ENCODE measurements at places on chromosomes 4 and X.

GRCh38 chr4:38902695-38903094, 35.1 kb downstream of the FAM114A1 start:
- DNase-seq: no peak

DNA sequence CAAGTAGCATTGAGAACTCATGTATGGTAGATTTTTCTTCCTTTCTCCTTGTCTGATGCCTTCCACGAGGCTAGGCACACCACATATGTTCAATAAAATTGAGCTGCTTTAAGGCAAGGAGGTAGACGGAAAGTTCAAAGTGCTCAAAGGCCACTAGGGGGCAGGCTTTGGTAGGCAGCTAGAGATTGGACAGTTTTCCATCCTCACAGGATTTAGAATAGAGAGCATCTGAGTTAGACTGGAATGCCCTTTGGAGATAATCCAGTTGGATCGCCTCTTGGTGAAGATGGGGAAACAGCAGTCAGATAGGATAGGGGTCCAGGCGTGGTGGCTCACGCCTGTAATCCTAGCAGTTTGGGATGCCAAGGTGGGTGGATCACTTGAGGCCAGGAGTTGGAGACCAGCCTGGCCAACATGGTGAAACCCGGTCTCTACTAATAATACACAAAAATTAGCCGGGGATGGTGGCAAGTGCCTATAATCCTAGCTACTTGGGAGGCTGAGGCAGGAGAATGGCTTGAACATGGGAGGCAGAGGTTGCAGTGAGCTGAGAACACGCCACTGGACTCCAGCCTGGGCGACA, 30.4 kb downstream of the ELF4 start:
- no peak for DNase-seq

- DNase-seq: no peak
Measured at GRCh38 chrX:111868726-111869638, 7.0 kb upstream of the TRPC5OS start.

- DNase-seq: no peak
Measured at GRCh38 chr4:24771241-24771640, 24.1 kb upstream of the SOD3 start.

GRCh38 chr4:55074386-55074785, 51.0 kb downstream of the KDR start:
- DNase-seq: no peak

DNA sequence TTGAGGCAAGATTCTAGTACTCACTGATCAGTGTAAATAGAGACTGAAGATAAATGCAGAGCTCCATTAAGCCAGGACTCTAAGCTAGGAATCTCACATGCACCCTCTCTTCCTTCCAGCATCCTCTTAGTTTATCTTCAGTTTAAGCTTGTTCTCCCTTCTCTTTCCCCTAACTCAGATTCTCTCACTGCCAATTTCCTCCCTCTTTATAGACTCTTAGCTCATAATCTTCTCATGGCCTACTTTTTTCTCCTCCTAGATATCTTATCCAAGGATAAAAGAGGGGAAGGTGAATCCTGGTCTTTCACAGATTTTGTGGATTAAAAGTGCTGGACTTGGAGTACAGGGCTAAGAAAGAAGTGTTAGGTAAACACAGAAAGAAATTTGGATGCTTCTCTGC, 108.9 kb upstream of the TENM3 start:
- no peak for DNase-seq

DNA sequence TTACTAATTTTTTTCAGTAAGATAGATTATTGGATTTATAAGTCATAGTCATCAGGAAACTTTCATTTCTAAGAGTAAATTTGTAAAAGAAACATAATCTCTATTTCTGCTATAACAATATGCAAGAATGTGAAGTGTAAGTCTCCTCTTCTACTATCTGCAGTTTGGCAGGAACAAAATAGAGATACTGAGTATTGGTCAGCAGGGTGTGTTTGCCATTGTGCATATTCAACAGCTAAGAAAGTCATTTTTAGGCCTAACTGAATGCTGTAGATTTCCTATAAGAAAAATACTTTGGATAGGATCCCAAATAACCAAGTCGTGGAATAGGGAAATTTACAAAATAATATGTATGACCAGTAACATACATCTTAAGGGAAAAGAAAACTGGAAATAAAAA, 253.3 kb upstream of the EPHA5 start:
- DNase-seq: no peak

All from activated gamma-delta T cell (primary cell).